ENCODE measurements at places on chromosomes 2 and 18.

DNA sequence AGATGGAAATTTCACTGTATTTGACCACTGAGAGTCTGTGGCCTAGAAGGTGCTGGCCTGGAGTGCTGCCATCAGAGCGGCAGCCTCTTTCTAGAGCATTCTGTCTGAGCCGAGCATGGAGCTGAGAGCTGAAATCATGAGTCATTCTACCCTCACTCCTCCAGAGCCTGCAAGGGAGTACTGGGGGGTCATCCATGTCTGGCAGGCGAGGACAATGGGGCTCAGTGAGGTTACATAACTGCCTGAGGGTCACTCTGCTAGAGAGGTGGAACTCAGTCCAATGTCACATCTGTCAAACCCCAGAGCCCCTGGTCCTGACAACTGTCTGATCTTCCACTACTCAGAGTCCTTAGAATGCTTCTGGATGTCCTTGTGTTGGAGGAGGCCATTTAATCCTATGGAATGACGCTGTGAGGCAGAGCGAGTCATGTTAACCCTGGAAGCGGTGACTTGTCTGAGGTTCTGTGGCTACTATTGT lies 65.3 kb downstream of the HAUS1 start:
- DNase-seq, result no peak

DNA sequence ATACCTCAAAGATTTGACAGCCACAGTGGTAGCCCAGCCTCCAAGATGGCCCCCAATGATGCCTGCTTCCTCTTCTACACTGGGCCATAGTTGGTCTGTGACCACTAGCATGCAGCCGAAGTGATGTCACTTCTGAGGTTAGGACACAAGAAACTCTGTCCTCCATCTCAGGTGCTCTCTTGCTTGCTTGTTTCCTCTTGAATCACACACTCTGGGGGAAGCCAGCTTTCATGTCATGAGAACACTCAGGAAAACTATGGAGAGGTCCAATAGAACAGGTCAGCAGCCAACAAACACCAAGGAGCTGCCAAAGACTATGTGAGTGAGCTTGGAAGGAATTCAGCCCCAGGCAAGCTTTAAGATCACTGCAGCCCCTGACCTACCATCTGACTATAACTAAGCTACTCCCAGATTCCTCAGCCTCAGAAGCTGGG lies 3.3 kb upstream of the ADAM17 start:
- DNase-seq, result peak; percentile 45

- DNase-seq, result no peak
Measured at GRCh38 chr2:80030135-80030534, 274.4 kb downstream of the LRRTM1 start.

DNA sequence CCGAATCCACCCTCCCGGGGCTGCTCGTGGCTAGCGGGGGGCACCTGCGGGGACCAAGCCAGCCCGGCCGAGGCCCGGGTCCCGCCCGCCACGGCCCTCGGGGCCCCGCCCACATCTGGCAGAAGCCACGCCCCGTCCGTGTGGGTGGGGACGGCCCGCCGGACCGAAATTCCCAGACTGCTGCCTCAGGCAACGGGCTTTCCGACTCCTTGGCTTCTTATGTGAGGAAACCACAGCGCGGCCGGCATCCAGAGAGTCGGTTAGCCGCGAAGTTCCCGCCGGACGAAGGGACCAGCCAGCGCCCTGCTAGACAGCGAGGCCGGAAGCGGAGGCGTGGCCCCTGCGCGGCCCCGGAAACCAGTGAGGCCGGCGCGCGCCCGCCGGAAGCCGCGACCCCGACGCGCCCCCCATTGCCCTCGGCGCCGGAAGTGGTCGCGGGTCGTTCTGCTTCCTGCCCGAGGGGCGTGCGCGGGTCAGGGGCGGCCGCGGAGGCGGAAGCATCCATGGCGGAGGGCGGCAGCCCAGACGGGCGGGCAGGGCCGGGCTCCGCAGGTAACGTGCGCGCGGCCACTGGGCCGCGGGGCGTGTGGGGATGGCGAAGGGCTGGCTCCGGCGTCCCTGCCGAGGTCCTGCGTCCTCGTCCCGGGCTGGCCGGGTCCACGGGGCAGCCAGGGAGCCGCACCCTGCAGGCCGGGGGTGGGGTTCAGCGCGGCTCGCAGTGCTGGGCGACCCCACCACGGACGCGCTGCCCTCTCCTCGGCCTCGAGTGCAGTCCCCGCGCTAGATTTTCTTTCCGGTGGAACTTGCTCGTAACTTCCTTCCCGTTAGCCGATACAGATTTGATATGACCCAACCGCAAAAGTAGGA lies at the start of gene ASB1:
ASB1 (plus strand) TSS at position 360 of the 867 bp plus-strand sequence; CDS start at position 504, 144 bp downstream.
- DNase-seq, result peak; percentile 58

DNA sequence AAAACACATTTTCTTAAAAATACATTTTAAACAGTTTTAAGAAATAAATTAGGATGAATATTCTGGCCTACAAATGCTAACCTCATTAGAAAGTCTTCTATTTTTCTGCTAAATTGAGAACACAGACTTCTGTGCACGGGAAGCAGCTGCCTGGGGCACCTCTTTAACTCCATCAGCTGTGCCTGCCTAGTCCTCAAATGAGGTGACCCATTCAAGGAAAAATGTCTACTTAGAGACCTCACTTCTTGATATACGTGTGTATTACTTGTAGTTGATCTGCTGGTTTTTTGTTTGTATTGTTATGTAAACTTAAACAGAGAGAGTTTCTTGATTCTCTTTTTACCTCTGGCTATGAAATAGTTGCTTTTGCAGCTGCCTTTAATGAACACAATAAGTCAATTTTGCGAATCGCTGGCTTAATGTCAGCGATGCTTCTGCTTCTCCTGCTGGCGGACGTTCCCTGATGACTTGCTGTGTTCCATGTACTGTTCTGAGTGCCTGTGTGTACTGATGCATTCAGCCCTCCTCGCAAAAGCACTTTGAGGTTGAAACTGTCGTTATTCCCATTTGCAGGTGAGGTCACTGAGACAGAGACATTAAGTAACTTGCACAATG lies 88.7 kb upstream of the TXNDC2 start:
- no peak for DNase-seq

DNA sequence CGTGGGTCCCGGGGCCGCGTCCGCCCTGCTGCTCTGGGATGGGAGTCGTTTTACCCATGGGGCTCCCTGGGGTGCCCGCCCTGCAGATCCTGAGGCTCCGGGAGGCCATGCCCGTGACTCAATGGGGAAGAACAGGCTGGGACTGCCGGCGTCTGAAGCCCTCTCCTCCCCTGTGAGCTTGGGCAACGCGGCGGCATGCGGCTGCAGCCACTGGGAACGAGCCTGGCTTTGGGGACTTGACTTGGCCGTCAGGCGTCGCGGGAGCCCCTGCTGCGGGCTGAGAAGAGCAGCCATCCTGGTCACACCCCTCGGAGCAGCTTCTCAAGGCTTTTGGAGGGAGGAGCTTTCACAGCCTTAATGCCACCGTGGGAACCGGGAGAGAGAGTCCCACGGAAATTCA lies 126.9 kb upstream of the CTDP1 start:
- DNase-seq, result no peak

DNA sequence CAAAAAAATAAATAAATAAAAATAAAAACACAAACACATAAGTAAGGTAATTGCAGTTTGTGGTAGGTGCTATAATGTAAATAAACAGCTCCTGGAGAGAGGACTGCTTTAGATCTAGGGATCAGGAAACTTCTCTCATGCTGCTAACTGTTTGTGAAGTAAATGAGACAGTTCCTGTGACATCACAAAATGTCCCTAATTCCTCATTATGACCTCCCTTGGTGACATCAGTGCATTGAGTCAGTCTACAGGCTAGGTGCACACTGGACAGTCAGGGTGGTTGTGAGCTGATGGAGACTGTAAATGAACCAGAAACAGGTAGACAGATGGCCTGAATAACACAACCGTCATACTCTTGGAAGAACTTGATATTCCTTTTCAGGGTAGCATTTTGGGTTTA lies 13.4 kb downstream of the ERICH2 start:
- no peak for DNase-seq

DNA sequence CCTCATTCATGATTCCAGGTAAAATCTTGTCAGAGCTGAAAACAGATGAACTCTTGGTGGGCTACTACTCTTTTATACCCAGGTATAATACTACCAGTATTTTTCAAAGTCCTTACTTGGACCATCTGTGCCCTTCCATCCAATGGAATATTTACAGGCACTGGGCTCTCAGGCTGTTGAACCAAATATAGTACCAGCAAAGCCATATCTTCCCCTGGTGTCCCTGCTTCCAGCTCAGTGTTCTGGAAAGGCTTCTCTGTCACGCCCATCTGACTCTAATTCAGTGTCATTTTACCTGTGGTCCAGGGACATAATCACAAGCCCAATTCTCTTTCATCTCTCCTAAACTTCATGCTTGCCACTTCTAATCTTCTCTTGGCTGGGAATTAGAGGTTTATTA lies 119.2 kb upstream of the STK17B start:
- no peak for DNase-seq

GRCh38 chr2:39403311-39403710 lies 33.8 kb downstream of the MAP4K3 start:
- DNase-seq, result no peak

- DNase-seq, result no peak
Measured at GRCh38 chr2:2899826-2900225, 477.8 kb downstream of the EIPR1 start.

DNA sequence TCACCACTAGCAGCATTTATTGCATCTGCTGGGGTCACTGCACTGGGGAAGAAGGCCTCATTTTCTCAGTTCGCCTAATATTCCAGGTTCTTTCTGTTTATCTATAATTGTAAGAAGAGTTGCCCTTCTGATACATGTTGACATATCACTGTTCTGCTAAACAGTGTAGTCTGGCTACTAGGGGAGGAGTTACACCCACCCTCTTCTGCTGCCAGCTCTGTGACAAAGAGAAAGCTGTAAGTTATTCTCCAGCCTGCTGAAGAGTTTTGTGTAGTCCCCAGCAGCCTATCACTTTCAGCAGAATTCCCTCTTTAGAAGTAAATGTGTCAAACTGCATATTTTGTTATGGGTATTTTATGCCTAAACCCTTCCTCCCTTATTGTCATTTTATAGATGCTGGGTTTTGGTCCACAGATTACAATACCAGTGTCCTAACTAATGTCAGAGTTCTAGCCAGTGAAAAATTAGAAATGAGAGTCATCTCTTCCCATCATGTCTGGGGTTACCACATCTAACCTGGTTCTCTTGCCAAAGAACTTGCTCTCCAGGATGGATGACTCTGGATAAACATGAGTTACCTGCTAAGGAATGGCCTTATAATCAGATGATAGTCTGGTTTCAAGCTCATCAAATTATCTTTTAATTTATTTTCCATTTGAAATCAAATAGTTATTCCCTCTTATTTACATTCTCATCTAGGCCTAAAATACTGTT lies 5.6 kb upstream of the MBOAT2 start:
- no peak for DNase-seq

- DNase-seq, result no peak
Measured at GRCh38 chr18:72325307-72325706, 218.8 kb downstream of the CBLN2 start.

DNA sequence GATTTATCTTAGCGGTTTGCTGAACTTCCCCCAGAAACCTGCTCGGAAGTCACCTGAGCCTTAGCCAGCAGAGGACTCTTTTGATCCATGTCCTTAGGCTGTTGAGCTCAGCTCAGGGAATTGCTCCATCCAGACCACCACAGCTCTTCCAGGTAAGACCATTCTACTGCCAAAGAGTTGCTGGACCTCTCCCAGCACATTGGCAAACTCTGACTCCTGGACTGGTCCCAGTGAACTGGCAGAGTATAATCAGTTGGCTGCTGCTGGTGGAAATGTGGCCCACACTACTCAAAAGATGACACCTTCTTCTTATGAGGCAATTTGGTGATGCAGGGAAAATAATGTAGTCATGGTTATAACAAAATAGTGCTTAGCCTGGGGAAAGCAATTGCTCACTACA lies 308.8 kb upstream of the FIGN start:
- DNase-seq, result no peak

GRCh38 chr18:75070625-75071483 lies 138.1 kb downstream of the PTGR3 start:
- peak; percentile 96 for DNase-seq

DNA sequence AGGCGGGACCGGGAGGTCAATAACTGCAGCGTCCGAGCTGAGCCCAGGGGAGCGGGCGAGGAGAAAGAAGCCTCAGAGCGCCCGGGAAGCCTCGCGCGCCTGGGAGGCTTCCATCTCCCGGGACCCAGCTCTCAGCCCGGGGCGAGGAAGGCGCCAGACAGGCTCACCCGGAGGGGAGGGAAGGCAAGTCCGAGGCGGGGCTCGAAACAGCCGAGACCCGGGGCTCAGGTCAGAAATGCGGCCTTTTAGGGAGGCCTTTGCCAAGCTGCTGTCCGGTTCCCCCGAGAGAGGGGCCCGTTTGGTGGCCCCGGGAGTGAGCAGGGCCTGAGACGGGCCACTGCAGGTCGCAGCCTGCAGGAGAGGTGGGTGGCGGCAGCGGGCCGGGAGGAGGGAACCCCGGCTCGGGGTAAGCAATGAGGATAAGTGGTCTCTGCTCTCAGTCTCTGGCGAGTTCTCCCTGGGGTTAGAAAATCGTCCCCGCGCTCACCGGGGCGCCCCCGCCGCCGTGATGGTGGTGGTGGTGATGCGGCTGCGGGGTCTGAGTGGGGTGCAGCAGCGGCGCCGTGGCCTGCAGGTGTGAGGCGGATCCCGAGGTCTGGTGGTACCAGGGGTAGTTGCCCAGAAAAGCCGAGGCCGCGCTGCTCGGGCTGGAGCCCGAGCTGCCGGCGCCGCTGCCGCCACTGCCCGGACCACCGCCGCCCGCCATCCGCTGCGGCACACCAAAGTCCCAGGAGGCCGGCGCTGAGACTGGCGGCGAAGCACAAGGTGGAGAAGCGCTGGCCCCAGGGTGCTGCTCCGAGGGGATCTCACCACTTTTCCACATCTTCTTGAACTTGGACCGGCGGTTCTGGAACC lies 2.4 kb downstream of the DLX2 start:
- no peak for DNase-seq

DNA sequence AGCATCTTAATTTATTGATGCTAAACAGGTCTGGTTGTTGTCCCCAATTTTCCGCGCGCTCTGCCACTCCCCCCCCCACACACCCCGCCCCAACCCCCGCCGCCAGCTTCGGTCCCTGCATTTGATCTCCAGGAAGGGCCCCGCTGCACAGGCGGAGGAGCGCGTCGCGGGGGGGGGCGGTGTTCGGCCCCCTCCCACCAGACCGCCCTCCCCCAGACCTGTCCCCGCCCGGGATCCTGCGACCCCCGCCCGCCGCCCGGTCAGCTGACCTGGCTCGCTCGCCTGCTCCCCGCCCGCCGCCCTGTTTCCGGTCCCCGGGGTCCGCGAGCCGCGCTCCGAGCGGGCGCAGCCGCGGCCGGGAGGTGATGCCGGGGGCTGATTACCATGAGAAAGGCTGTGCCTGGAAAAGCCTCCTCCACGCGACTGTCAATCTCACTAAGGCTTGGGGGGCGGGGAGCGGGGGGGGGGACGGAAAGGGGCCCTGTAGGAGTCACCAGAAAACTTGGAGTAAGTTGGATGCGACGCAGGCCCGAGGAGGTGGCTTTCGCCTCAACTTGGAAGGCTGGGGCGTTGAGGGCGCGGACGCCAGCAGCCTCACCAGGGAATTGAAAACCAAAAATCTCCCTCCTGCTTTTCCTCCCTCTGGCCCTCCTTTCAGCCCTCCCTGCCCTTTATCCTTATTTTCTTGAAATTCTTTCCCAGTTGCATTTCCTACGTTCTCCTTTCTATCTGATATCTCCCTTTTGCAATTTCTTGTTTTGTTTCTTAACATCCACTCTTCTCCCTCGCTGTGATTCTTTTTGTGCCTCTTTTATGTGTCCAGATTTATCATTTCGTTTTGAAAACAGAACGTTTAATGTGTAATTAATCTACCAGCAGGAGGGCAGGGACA lies 4.4 kb upstream of the ZEB2 start:
- DNase-seq, result peak; percentile 33

GRCh38 chr2:187689372-187689771 lies 135.1 kb upstream of the TFPI start:
- no peak for DNase-seq

Data from CD14-positive monocyte (primary cell).